ENCODE measurements at places on chromosomes 7 and 10.

GRCh38 chr7:157427811-157428553 is 91.2 kb downstream of the DNAJB6 start:
- DNase-seq, result no peak

DNA sequence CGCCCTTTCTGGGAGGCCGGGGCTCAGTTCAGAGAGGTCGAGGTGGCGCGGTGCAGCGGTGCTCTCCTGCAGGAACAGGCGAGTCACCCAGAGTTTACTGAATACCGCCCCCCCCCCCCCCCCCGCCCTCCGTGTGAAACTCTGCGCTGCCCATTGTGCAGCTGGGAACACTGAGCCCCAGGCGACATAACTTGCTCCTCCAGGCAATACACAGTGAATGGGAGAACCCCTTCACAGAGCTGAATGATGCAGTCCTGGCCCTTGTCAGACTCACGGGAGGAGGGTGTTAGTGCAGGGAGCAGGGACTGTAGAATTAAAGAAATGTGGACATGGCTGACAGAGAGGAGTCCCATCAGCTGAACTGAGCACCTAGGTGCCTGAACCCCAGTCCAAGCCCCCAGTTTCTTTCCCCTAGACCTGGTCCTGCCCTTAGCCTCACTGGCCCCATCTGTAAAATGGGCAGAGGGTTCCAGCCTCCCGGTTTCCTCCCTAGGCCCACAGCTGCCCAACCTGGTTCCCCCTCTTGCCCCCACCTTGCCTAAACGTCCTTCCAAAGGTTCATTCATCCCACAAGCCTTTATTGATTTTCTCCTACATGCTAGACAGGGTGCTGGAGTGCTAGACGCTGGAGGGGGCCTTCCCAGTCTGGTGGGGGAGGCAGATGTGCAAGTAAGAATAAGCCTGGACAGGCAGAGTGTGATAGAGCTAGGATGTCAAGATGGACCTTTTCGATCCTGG is 869 bp upstream of the LOXL4 start:
- DNase-seq, result no peak

- DNase-seq, result peak; percentile 53
These were observed 41.8 kb downstream of the ZCCHC24 start for GRCh38 chr10:79403441-79404230.

DNA sequence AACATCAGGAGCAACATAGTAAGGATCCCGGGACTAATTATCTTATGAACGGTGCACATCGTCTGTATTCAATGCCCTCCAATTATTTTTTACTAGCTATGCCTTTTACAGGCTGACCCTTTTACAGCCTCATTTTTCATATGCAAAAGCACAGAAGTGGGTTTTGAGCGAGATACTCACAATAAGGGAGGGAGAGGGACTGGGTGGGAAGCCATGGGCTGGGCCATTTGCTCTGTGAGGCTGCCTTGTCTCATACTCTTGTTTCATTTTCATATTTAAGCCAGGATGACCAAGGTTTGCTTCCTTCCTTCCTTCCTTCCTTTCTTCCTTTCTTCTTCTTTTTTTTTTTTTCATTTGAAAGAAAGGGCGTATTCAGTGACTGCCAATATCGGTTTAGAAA is 259.3 kb downstream of the TRIL start:
- DNase-seq, result no peak

DNA sequence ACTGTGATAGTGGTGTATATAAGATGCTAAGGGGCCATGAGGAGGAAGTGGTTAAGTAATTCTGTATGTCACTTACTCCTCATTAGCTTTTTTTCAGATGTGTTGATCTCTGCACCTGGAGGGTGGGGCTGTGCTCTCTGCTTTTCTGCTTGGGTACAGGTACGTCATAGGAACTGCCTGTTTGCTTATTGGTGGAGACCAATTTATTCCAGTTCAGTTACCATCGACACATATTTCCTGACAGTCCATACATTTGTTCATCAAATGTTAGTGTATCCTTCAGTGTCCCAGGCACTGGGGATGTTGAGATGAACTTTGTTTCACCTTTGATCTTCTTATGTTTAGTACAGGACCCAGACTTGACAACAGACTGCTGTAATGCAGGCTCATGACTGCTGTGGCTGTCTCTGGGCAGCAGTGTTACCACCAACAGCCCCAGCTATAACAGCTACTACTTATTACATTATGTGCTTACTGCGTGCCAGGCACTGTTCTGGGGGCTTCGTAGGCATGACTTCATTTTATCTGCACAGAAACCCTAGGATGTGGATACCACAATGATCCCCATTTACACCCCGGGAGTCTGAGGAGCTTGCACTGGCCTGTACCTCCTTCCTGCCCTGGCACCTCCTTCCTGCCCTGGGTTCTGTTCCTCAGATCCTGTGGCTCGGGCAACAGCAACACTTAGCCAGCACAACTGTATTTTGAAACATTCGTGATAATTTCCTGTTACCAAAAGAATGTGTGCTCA is 87.4 kb downstream of the BUB3 start:
- DNase-seq, result no peak

GRCh38 chr10:68137171-68137570 is 27.9 kb downstream of the MYPN start:
- no peak for DNase-seq

GRCh38 chr10:133400624-133401424 is 6.9 kb downstream of the MTG1 start:
- DNase-seq, result peak; percentile 71

GRCh38 chr10:21526860-21527597 is 1.5 kb upstream of the SKIDA1 start:
- DNase-seq, result peak; percentile 73

- no peak for DNase-seq
These were observed 50.9 kb downstream of the SGCE start for GRCh38 chr7:94605031-94605430.

GRCh38 chr7:126690848-126691751 is 561.6 kb downstream of the GRM8 start:
- DNase-seq, result no peak

Measured in testis (tissue), 5 donors.